ENCODE measurements at places on chromosomes 11 and 22. TPM values are rescaled to one million over a fixed set of nuclear protein-coding genes. Genes with fewer than 3 reads are reported as not detected.

Gene DNAJB7
- total RNA-seq: not detected

Gene DMC1
- 43.3 TPM for total RNA-seq

GRCh38 chr11:72561856-72562255, 112.4 kb downstream of the PDE2A start:
- no peak for DNase-seq

Gene MS4A4A
- total RNA-seq: 41.3 TPM

DNA sequence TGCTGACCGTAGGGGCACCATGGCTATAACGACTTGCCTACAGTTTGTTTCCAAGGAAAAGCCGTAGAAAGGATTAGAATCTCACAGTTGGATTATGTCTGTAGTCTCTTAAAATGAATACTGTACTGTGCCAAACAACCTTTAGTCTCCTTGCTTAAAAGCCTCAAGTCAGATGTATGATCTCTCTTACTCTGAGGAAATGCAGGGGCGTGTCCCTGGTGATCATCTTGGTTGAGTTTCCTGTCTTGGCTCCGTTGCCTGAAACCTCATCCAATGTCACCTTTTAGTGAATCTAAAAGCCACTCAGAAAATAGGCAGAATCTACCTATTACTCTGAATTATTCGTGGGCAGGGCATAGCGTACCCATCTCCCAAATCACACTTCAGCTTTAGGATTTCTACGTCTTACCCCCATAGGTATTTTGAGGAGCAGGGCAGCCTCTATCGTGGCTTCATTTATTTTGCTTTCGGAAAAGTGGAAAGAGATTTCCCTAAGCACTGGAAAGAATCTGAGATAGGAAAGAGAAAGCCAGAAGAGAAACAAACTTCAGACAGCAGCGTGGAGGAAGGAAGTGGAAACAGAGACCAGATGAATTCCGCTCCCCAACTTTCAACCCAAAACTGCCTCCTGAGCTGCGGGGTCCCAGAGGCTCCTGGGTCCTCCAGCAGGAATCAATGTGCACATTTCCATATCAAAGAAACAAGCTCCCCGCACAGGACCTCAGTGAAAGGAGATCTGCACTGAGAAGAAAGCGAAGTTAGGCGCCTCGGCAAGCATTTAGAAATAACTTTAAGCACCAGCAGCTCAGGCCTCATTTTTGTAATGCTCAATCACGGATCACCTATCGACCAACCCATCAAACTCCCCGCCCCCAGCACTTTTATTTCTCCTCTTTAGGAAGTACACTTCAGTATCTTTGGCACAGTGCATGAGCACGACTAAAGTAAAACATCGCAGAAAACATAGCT, 245.8 kb downstream of the ETS1 start:
- no peak for DNase-seq

GRCh38 chr11:134758342-134758931, 346.4 kb upstream of the B3GAT1 start:
- no peak for DNase-seq

Gene MMP1
- total RNA-seq: 1.8 TPM

GRCh38 chr11:30876228-30876627, 290.1 kb upstream of the MPPED2 start:
- no peak for DNase-seq

DNA sequence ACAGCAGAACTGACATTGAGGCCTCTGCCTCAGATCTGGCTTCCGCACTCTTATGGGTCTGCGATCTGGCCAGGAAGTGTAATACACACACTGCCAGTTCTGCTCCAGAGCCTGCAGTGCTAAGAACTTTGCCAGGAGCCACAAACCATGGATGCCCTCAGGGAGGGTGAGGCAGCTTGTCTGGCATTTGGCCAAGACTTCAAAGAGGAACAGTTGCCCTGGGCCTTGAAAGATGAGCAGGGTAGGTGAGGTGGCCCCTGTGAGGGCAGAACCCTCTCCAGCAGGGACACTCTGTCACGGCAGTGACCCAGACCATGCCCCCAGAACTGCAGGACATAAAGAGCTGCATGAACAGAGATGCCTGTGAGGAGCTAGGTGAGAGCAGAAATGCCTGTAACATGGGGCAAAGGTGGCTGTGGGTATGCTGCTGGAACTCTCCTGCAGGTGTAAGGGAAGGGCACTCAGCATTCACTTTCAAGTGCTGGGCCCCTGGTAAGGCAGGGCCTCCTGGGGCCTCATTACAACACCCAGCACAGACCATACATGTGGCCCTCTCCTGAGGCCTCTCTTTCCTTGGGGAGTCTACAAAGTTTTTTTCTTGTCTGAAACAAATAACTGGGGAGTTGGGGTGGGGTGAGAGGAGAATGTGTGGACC, 47.3 kb downstream of the NEU3 start:
- DNase-seq: no peak

DNA sequence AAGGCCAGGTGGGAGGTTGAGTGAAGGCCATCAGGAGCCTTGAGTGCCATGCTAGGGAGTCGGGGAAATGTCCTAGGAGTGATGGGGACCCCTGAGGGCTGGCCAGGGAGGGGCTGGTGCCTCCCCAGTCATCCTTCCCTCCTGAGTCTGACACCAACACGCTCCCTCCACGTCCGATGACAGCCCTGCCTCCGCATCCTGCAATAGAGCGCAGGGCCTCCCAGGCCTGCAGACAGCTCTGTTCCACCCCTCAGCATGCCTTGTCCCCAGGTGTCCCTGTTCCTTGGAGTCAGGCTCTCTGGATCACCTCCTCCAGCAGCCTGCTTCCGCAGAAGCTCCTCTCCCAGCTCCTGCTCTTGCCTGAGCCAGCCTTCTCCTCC, 3.1 kb downstream of the RAC2 start:
- no peak for DNase-seq

DNA sequence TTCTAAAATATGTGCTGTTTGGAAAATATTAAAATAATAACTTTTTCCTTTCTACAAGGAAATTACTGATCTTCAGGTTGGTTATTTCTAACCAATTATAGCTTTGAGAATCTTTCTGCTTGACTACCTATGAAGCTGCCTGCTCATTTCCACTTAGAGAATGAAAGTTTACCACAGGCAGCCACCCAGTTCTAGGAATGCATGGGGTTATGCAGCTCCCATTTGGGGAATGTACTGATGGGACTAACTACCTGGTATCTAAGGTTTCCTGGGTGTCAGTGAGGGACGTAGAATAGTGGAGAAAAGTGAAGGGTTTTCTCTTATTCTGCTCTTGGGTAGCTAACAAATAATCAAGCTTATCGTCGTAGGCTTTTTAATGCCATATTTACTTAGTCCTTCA, 73.4 kb downstream of the DEUP1 start:
- no peak for DNase-seq

DNA sequence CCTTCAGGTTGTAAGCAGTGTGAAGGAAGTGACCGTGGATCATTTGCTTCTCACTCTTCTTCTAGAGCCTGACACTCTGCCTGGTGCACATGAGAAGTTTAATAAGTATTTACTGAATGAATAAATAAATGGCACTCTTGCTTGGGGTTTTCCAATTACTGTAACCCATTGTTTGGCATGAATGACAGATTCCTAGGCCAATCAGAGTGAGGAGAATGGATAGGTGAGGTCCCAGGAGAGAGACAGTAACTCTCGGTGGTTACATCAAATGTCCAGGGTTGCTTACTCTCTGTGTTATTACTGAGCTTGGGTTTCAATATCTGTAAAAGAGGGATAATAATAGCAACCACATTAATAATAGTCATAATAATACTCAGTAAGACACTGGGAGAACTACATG, 204.2 kb upstream of the ISX start:
- no peak for DNase-seq

Gene CCDC116
- total RNA-seq: 0.36 TPM

DNA sequence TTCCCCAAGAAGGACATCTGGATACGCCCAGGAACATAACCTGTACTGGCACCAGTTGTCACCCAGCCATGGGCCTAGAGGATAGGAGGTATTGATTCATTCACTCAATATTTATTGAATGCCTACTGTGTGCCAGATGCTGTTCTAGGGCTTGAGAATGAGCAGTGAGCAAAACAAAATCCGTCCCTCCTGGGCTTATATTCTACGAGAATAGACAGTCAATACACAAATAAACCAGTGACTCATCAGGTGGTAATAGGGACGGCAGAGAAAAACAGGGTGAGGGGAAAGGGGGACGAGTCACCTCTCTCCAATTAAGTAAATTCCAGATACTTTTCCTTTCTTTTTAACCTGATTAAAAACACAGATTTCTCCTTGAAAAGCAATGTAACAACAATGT, 103.5 kb downstream of the MICAL2 start:
- no peak for DNase-seq

Gene GAL3ST1
- total RNA-seq: 2.8 TPM

DNA sequence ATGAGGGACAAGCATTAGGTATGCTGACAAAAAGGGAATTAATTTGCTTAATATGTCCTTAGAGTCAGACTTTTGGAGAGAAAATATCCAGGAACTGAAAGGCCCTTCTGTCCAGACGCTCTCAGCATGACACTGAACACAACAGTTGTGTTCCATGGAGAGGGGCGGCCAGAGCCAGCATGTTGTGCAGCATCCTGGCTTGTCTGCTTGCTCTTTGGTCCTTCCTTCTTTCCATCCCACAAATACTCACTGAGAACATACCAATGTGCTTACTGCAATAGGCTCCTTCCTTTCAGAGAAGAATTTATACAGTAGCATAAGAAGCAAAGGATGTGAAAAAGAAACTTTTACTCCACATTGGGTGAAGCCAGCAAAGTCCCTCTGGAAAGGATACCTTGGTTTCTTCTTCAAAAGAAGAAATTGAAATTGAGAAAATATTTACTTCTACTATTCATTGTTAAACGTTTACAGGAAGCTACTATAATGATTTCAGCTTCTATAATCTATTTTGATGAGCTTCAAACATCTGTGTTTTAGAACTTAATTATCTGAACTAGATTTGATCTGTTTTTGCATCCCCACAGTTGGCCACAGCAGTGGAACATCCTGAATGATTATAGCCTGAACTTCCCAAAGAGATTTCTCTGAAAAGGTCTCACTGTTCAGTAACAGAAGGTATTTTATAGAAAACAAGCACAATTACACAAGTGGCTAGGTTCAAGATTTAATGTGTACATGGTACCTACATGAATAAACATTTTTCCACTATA, 304.1 kb upstream of the PITPNB start:
- no peak for DNase-seq

- DNase-seq: no peak
These were observed 9.1 kb upstream of the SESN3 start for GRCh38 chr11:95239871-95240649.

Gene TOB2
- 23.2 TPM for total RNA-seq

Gene ADSL
- total RNA-seq: 469 TPM

DNA sequence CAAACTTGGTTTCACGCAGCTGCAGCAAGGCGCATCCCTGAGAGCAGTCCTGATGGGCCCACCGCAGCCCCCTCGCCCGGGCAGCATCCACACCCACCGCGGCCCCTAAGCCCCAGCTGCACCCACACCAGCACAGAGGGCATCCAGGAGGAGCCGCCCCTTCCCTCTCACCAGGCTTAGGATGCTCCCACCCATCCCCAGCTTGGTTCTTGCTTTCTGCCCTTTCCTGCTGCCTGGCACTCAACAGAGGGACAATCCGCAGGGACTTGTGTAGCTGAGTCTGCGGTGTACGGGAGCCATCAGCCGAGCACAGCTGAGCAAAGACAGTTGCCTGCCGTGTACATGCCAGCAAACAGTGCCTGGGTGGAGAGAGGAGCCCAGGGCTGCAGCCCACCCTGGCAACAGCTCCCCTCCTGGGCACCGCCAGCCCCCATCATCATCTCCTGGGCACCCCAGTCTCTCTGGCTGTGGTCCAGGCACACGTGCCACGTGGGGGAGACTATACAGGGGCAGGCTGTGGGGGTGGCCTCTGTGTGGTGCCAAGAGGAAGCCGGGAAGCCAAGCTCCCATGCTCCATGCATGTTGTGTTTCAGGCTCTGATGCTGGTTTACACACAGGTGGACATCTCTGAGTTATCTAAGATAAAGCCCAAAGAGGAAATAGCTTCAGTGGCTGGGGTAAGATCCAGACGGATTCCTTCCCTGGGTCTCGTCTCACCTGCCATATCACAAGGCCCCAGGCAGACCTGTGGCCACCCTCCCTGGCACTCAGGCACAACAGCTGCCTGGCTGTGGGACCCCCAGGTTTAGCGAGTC, 36.0 kb upstream of the GNB1L start:
- no peak for DNase-seq

Gene SLC22A9
- total RNA-seq: not detected

- DNase-seq: no peak
These were observed 21.3 kb downstream of the MORC2 start for GRCh38 chr22:30947173-30947815.

- no peak for DNase-seq
These were observed 87.4 kb downstream of the BRD1 start for GRCh38 chr22:49740242-49740641.

Gene PLET1
- total RNA-seq: not detected

DNA sequence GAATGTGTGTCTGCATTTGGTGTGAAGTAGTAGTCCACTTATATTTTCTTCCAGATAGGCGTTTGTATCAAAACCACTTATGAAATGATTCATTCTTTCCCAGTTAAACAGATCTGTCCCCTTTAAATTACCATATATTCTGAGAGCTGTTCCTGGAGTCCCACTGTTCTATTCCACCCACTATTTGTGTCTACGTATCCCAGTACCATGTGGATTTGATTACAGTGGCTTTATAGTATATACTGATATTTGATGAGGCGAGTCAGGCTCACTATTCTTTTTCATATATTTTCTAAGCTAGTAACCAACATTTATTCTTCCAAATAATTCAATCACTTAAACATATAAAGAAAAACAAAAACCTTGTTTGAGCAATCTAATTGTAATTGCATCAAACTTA, 81.9 kb upstream of the RASSF10 start:
- DNase-seq: no peak

Gene TEX12
- 0.68 TPM for total RNA-seq

DNA sequence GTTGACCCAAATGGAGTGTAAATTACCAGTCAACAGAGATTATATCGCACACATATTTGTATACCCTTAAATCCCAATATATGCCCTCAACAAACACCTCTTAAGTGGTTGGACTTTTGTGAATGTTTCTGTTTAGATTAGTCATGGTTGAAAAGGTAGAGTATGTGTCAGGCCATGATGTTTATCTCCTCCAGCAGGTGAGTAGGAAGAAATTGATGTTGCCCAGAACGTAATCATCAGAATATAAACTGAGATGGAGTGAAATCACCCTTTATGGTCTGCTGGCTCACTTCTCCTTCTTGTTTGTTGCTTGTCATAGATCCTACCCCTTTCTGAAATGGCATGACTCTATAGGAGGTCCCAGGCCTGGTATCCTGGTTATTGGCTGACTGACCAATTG, 431.8 kb downstream of the ETS1 start:
- DNase-seq: no peak
